Activated CD4-positive, CD25-positive, alpha-beta regulatory T cell treated with anti-CD3 and anti-CD28 coated beads, Interleukin-2, amount 50 U/mL, for 72 hours (primary cell): ENCODE measurements at places on chromosomes 3 and 15.

DNA sequence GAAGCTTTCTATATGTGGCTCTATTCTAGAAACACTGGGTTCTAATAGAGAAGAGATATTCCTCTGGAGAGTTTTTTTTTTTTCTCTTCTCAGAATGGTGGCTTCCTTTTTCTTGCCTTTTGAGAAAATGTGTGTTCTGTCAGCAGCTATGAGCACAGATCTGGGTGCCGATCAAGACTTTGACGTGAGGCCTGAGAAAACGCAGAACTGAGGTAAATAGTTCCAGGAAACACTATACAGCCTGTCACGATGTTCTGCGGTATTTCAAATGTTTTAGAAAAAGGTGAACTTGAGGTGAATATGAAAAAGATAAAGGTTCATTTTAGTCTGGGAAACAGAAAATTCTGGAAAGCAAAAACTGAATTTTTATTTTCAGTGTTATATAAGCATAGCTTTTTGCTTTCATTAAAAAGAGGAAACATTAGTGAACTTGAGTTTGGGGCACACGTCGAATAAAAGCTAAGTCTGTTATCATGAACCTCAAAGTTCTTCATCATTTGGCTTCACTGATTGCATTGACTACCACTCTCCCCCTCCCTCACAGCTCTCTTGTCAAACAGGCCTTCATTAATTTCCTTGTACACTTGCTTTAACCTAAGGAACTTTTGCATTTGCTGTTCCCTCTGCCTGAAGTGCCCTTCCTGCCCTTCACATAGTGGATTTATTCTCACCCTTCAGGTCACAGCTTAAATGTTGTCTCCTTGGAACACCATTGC lies 265.1 kb downstream of the NFKBIZ start:
- DNase-seq: no peak

DNA sequence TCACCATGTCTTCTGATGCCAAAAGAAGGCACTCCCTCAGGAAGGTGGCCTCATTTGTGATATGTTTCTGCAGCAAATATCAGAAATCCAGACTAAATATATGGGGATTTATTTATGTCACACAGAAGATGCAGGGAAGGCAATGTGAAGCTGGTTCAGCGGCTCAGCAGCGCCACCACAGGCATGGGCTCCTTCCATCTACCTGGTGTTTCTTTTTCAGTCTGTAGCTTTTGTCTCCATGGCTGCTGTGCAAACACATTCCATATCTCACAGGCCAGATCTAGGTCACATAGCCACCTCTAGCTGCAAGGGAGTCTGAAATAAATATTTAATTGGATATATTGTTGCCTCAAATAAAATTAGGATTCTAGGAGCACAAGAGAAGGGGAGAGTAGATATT lies 502.1 kb upstream of the IL12A start:
- DNase-seq: no peak

GRCh38 chr3:48950051-48950450 lies 31.4 kb downstream of the ARIH2 start:
- no peak for DNase-seq

DNA sequence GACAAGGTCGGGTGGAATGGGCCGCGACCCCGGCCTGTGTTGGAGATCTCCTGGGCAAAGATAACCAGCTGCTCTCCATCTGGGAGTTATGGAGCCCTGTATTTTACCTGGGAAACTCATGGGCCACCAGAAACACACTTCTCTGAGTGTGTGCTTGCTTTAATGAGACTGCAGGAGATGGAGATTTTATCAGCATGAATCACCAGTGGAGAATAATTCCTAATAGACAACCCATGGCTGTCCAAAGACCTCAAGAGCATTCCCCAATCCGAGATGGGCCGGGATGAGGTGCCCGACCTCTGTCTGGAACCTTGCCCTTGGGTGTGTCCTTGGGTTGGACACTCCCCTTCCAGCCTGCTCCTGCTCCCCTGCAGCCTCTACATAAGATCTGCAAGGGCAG lies 389.3 kb downstream of the GABRG3 start:
- no peak for DNase-seq

GRCh38 chr3:142973217-142974009 lies 9.9 kb upstream of the PAQR9 start:
- no peak for DNase-seq

DNA sequence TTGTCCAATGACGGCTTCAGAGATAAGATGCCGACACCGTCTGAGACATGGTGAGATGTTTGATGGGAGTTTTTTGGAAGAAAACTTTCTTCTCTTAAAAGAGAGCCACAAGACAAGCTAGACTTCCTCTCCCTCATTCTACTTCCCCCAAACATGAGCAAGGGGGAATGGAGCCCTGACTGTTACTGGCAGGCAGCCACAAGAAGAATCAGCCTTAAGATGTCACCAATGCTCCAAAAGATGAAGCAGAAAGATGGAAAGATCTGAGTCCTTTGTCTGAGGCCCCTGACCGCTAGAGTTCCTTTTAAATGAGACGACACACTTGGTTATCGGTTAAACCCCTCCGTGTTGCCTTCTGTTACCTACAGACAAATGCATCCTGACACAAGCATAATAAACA lies 108.7 kb downstream of the ST8SIA2 start:
- no peak for DNase-seq

- DNase-seq: peak; percentile 66
These were observed at the start of gene MYEF2 for GRCh38 chr15:48177766-48178647. TSS of gene MYEF2 (minus strand) at chr15:48178295. CDS start at chr15:48178237, 58 bp downstream.

GRCh38 chr3:124172283-124172682 lies 180.4 kb upstream of the ROPN1 start:
- DNase-seq: no peak

GRCh38 chr3:128547368-128547987 lies 54.5 kb upstream of the GATA2 start:
- no peak for DNase-seq

GRCh38 chr3:5191555-5192304 lies 4.2 kb downstream of the EDEM1 start:
- no peak for DNase-seq

GRCh38 chr15:64856429-64857145 lies 14.9 kb downstream of the PLEKHO2 start:
- no peak for DNase-seq

- DNase-seq: no peak
These were observed 522 bp upstream of the NRROS start for GRCh38 chr3:196638861-196639482.

DNA sequence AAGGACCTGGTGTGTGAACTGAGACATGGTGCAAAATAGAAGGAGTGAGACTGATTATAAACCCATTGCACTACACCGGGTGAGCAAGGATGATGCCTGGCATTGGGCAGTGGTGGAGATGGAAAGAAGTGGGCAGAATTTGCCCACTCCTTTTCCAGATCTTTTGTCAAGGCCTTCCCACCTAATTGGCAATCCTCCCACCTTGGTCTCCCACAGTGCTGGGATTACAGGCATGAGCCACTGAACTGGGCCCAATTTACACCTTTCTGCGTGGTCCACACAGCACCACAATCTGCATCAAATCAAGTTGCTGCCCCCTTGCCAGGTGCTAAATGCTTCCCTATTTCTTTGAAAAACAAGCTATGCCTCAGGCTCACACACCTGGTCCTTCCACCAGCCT lies 5.4 kb downstream of the FBXO40 start:
- no peak for DNase-seq

- no peak for DNase-seq
These were observed 305.4 kb upstream of the IGF1R start for GRCh38 chr15:98342911-98343310.

DNA sequence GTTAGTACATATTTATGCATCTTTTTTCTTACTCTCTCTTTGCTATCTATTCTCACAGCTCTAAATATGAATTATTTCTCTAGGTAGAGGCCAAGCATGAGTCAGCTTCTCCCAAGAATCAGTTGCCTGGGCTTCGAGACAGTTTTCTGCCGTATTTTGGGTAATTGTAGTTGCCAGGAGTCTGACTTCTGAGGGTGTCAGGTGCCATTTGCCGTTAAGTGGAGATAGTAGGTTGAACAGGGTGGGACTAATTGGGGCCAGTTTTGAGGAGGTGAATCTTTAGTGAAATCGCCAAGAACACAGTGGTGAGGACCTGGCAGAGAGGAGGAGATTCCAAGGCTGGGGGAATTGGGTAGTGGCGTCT lies 7.8 kb upstream of the NRROS start:
- no peak for DNase-seq

- DNase-seq: no peak
These were observed 108.7 kb upstream of the UBE2E2 start for GRCh38 chr3:23094412-23094811.

DNA sequence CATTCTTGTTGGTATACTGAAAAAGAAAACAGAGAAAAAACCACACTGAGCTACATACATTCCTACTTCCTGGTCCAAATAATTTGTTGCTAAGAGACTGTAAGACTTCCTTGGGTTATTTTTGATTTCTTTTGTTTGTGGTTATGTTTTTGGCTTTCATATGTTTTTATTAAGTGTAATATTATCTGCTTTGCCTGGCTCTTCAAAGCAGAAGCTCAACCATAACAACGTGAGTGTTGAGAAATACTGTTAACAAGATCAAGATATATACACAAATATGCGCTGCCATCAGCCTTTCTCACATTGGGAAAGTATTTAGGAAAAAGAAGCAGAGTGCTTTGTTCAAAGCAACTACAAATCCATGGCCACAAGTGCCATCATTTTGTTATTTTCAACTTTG lies 556.2 kb upstream of the CBLB start:
- no peak for DNase-seq

DNA sequence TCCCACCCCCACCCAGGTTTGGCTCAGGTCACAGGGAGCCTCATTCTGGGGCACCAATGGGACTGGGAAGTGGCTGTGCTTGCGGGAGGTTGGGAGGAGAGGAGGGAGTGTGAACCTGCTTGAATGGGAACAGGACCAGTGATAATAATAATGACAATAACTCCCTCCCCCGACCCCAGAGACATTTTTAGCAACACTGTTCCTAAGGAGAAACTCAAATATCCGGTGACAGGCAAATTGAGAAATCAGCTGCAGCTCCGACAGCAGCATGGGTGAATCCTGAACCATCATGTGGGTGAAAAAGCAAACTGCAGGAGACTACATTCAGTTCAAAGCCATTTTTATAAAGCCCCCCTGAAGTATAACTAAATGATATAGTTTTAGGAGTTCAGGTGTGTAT lies 11.6 kb upstream of the RPL29 start:
- DNase-seq: no peak

- DNase-seq: no peak
These were observed 99.4 kb upstream of the MRPL3 start for GRCh38 chr3:131602011-131602779.

GRCh38 chr15:64209680-64210334 lies 47.0 kb upstream of the PPIB start:
- DNase-seq: no peak

GRCh38 chr15:82040862-82041261 lies 5.0 kb downstream of the MEX3B start:
- no peak for DNase-seq

DNA sequence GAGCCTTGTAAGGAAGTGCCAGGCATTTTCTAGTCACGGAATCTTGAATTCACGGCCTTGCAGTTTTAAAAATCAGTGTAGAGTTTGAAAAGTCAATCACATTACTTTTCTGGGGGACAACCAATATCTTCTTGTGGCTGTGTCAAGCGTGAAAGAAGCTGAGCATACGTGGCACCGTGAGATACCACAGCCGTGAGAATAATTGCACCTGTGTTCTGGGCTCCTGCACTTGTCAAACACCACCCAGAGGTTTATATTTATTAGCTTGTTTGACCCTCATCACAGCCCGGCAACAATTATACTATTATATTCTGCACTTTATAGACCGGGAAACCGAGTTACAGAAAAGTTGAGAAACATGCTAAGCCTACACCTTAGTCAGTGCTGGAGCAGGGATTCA lies 45.2 kb downstream of the ARRDC4 start:
- no peak for DNase-seq

DNA sequence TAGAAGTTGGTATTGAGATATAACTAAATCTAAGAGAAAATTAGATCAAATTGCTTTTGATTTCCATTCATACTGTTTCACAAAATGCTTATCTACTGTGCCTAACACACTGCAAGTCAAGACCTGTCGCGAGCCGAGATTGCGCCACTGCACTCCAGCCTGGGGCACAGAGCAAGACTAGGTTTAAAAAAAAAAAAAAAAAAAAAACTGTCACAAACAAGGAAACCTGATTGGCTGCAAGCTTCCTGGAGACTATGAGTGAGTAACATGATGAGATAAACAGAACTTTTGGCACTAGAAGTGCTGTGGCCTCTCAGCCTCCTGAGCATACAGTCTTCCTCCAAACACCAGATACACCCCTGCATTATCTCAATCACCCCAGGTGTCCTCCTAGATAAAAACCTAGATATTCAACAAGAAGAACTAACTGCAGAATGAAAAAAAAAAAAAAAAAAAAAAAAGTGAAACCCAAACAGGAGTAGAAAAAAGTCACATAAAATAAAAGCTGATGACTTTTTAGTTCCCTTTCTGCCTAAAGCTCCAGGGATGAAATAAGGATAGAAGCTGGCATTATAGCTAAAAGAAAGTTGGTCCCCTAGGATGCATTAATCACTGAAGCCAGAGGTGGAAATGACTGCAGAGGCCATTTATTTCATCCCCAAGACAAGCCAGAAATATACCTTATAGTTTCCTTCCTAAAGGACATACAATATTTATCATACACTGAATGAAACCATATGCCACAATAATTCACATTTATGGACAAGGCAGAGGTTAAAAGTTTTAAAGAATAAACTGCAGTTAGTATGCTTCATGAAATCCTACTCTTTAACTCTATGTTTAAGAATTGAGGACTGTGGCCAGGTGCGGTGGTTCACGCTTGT lies 82.4 kb downstream of the P3H2 start:
- DNase-seq: no peak

DNA sequence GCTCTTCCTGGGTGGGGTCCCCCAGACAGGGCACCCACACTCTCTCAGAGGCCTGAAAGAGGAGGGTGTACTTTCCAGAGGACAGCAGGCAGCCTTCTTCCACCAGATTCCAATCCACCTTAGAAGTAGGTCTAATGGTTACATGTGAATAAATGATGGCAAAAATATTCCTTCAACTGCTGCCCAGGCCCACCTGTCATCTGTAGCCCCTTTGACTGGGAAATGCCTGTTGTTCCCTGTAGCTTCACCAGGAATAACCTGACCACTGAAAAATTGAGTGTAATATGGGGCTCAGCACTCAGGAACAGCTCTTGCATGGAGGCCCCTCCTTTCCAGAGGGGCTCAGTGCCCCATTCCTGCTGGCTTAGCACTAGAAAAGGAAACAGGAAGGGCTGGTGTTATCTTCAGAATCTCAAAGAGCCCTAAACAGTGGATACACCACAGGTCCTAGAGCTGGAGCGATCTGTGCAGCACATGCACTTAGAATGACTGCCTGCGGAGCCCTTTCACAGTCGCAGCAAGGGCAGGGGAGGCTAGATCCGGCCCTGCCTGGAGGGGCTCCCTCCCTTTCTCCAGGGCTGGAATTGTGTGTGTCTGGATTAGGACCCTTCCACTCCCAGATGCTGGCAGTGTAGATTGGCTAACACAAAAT lies 32.1 kb downstream of the SLC22A14 start:
- no peak for DNase-seq
